Dorsolateral prefrontal cortex (tissue), 122 donors: ENCODE measurements at places on chromosomes 2 and 18.

DNA sequence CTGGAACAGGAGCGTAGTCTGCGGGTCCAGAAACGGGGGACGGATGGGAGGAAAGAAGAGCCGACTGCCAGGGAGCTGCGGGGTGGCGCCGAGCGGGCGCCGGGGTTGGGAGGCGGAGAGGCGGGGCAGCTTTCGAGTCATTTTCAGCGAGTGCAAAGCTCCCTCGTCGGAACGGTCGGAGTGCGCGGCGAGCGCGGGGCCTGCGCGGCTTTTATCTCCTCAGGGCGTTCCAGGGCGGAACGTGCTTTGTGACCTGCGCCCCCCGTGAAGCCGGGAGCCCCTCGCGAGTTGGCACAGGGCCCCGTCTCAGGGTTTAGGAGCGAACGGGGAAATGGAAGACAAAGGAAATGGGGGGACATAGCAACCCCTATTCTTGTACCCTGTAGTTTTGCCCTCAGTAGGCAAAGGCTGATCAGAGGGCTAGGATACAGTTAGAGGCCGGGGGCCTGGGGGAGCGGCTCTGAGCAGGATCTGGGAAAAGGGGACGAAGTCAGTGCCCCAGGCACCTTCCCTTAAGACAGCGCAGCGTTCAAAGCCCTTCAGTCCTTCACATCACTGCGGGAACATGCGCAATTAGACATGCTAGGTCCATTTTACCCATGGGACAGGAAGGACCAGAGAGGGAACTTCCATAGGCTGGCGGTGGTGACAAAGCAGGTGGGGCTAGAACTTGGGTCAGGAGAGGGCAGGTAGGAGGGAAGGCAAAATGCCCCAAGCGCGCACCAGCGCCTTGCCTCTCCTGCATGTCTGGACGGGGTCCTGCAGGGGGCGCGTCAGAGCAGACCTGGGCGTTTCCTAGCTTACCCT is 60.1 kb upstream of the IL1RL1 start:
- no peak for DNase-seq

- no peak for DNase-seq
These were observed 1985.1 kb upstream of the PIK3C3 start for GRCh38 chr18:39969803-39970494.

- DNase-seq: no peak
These were observed 42.4 kb downstream of the XDH start for GRCh38 chr2:31372097-31372496.

DNA sequence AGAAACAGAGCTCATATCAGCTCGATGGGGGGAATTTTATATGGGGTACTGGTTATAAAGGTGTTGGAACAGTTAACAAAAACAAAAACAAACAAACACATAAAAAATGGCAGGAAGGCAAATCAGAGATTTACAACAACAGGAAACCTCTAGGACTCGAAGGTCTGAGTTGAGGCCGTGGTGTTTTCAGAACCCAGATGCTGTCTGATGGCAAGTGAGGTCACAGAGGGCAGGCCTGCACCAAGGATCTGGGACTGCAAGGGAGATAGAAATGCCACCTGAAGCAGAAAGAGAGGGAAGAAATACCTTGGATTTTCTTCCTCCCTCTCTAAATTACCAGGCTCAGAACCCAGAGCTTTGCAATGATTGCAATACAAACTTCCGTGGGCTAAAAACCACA is 429.5 kb downstream of the ZNF521 start:
- DNase-seq: no peak

DNA sequence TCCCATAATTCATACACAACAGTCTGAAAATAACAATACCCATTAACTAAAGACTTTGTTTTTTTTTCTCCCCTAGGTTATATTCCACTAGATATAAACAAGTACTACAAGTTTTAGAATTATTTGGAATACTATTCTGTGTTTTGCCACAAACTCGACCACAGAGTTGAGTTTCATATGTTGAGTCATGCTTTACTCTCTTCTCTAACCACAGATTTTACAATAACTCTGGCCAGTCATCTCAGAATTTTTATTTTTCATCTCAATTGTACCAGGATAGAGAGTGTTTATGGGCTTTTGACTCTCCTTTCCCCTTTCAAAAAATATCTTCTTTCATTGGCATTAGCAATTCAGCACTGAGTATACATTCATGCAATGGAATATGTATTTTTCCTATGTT is 348.7 kb upstream of the GALNT5 start:
- DNase-seq: no peak

GRCh38 chr2:120625865-120626560 is 109.7 kb upstream of the GLI2 start:
- no peak for DNase-seq

DNA sequence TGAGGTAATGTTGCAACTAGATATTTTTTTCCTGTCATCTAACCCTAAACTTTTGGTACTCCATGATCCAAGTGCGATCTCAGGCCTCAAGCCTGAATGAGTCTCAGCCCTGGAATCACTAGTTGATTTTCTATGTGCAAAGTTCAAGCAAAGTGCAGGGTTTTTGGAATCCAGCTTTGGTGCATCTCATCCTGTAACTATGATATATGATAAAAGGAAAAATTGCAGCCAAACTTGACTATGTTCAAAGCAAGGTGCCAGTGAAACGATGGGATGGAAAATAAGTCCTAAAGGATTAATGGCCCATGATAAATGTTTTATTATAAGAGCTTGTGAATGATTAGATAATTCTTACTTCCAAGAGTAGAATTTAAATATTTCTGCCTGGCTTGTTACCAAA is 78.9 kb upstream of the NT5C1B start:
- no peak for DNase-seq

GRCh38 chr2:101831351-101831865 is 133.9 kb downstream of the MAP4K4 start:
- DNase-seq: peak; percentile 80

- DNase-seq: no peak
These were observed 260.3 kb downstream of the SATB2 start for GRCh38 chr2:199197448-199197847.

DNA sequence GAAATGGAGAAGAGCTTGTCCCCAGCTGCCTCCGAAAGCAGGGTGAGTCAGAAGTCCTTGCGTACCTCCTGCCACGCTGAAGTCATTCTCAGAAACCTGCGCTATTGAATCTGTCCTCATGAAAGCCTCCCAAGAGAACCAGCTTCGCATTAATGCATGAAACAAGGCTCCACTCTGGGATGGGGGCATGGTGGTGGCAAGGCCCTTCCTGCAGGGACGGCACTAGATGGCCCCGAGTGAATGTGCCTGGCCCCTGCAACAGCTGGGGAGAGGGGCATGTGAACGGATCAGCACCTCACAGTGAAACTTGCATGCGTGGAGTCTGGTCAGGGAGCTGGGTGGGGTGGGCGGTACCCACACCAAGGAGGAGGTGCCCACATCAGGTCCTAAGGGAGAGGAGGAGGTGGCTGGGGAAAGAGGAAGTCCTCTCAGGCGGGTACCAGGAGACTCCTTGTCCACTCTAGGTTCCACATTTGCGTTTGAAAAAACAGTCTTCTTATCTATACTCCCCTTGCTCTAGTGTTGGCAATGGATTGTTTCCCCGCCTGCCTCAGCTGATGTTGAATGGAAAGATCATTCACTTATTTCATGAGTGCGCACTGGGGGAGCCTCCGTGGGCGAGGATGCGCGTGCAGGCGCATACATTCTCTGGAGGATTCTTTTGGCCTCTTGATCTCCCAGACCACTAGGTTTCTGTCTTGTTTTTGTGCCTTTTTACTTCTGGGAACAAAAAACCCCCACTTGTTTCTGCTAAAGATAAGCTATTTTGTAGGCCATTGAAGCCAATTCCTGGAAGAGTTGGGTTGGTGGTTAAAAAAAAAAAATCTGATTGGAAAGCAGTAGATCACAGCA is 104.7 kb downstream of the KLHL29 start:
- DNase-seq: no peak
